ENCODE measurements at places on chromosomes 16 and 17.
A peak's percentile ranks its signal among the peaks of the same experiment; 100 is the strongest.

DNA sequence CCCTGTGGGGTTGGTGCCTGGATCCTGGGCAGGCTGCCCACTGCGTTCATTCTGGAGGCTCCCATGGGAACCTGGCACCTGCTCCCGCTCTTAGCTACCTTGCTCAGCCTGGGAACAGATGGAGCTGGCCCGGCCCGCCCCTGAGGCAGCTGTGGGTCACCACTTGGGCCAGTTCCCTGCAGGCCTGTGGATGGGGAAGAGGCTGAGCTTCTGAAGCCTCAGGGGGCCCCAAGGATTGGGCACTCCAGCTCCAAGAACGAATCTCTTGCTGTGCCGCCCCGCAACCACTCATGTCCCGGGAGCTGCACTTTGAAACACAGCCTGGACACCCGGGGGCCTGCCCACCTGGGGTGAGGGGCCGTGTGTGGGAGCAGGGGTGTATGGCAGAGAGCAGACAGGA, 37.7 kb downstream of the BAHCC1 start:
- DNase-seq = no peak

DNA sequence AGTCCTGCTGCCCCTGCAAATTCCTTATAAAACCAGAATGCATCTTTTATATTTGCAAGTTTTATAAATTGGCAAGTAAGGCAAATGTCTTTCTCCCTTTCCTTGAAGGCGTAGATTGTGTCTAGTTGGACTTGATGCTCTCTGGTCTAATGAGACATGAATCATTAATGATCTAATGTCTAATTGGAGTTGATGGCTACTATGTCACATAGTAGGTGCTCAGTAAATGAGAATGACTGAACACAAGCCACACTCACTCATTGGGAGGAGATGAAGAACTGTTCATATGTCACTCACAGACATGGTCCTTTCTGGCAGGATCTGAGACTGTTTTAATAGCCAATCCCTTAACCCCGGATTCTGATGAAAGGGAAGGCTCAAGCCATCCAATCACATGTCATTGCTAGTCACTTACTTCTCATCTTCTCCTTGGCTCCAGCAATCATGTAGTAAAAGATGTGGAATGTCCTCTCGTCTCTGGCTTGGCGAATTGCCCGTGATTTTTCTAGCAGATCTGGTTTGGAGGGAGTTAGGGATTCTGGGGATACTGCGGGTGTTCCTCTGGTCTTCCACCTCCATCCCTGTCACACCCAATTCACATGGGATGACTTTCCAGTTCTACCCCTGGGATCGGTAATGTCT, 81.0 kb downstream of the MYH11 start:
- no peak for DNase-seq

DNA sequence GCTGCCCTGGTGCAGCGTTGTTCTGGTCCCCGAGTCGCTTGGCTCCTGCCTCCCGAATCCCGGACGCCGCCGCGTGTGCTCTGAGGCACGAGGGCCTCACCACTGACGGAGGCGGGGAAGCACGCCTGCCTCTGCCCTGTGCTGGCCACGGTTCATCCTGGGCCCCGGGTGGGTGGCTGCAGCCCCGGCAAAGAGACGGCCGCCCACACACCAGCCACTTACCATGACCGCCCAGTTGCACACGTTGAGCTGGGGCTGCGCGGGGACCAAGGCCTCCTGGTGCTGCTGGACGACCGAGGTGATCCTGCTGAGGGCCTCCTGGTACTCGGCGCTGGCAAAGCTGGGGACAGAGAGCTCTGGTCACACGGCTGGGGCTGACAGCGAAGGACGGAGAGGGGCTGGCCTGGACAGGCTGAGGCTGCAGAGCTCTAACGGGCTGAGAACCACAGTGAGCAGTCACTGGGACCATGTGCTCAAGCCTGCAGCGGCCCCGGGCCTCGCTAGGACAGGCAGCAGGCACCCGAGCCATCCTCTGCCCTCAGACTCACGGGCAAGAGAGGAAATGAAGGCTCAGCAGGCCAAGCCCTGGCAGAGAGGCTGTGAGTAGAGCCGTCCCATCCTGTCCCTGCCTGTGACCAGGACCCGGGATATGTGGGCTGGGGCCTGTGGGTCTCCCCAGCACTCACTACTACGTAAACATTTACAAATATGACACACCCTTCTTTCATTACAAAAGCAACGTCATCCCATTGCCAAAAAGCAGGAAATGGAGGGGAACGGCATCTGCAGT, 6.3 kb upstream of the APRT start:
- DNase-seq = no peak

DNA sequence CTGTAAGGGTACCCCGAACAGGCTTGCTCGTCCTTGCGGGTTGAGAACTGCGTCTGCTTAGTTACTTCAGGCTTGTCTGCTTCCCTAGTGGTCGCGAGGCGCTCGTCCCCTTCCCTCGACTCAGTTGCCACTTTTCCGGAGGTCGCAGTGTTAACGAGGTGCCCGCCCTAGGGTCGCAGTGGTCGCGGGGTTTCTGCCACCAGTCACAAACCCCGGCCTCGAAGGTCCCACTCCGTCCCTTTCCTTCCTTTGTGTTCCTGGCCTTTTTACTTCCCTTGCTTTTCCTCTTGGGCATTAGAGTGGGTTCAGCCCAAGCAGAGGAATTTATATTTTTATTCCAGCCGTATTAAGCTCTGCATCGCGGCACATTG, 299 bp downstream of the NUP85 start:
- no peak for DNase-seq

DNA sequence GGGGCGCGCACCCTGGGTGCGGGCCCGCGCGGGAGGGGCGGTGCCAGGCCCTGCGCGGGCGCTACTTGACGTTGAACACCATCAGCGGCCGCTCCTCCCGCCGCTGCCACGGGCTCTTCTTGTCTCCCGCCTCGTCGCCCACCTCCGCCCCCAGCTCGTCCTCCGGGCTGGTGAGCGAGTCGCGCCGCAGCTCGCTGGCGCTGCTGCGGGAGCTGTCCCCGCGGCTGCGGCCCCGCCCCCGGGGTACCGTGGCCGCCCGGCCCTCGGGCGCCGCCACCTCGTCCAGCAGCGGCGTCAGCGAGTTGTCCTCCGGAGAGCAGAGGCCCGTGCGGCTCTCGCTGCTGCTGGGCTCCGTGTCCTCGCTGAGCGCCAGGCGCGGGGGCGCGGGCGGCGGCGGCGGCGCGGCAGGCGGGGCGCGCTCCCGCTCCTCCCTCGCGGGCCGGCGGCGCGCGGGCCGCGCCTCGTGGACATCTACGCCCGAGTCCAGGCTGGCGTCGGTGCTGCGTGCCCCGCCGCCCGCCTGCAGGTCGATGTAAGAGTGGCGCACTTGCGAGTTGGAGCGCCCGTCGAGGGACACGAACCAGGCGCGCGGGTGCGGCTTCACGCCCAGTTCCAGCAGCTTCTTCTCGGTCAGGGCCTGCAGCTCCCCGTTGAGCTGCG, 8.7 kb downstream of the GRN start:
- no peak for DNase-seq

- DNase-seq = no peak
These were observed 26.2 kb upstream of the PIK3R6 start for GRCh38 chr17:8893621-8894201.

DNA sequence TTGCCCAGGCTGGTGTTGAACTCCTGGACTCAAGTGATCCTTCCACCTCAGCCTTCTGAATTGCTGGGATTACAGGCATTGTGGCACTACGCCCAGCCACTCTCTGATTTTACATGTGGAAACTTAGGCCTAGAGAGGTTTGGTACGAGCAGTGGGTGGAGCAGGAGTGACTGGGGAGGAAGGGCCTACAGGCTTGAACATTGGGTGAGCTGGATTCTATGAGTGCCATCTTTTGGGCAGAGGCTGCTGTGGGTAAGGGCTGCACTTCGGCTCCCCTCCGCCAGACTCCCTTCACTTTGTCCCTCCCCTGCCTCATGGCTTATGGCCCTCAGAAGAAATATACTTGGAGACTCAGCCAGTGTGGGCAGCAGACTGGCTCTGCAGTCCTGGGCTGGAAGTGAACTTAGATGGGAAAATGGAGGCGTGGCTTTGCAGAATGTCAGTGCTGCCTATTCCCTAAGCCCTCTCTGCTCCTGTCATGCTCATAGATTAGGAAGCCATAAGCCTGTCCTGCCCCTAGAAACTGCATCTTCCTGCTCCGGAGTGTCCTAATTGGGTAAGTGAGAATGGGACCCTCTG, 9.5 kb upstream of the MRC2 start:
- DNase-seq = no peak

GRCh38 chr16:16791051-16791450, 412.1 kb downstream of the NPIPA7 start:
- no peak for DNase-seq

DNA sequence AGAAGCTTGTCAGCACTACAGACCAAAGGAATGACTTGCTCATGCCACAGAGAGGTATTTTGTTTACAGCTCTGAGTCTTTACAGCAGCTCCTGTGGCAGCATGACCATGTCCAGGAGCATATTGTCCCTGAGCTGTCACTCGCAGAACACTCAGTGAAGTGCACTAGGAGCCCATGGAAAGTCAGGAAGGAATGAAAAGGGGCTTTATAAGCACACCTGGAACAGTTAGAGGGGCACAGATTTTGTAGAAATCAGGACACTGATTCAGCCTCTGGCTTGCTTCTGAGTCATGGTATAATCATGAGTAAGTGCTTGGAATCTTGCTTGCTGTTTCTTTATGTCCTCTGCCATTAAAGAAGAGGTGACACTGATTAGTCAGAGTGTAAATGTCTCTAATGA, 41.0 kb downstream of the TADA2A start:
- no peak for DNase-seq

DNA sequence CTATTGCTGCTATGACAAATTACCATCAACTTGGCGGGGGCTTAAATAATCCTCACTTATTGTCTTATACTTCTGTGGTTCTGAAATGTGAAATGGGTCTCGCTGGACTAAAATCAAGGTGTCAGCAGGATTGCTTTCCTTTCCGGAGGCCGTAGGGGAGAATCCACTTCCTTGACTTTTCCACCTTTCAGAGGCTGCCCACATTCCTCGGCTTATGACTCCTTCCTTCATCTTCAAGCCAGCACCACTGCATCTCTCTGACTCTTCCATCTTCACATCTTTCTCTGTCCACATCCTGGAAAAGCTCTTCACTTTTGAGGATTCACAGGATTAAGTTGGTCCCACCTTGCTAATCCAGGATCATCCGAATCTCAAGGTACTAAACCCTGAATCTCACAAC, 217.8 kb downstream of the GRIN2A start:
- no peak for DNase-seq

GRCh38 chr16:83802135-83802534, 5.6 kb upstream of the HSBP1 start:
- DNase-seq = no peak

- DNase-seq = peak; percentile 87
These were observed 12.7 kb upstream of the ALDOA start for GRCh38 chr16:30052671-30053372.

DNA sequence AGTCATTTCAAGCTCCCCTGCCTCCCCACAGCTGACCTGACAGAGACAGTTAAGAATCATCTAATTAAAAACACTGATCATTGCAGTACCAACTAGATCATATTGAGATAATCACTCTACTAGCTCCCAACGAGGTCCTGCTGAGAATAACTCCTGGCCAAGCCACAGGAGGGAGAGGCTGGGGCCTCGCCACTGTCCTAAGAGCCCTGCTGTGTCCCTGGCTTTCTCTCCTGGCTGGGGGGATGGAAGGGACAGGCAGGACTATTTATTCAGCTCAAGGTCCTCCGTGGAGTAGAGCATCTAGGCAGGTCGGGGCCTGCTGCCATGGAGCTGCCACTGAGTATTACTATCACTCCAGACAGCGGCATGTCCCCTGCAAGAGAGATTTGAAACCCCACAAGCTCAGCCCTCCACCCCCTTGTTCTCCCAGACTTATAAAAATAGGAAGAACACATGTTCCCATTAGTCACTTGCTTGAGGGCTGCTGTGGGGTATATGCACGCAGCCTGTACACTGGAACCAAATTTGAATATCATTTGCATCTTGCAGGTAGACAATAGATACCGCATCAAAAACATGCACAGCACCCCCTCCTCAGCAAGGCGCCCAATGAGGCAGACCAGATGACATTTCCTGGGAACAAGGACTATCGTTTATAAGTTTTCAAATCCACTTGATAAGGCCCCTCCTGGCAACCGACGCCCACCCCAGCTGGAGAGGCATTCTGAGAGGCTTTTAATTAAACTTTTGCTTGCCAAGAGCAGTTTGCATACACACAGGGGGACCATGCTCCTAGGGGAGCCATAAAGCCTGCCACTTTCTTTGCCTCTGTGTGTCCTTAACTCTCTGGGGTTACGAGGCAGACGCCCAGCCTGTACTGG, 385.2 kb upstream of the ZFHX3 start:
- DNase-seq = no peak

DNA sequence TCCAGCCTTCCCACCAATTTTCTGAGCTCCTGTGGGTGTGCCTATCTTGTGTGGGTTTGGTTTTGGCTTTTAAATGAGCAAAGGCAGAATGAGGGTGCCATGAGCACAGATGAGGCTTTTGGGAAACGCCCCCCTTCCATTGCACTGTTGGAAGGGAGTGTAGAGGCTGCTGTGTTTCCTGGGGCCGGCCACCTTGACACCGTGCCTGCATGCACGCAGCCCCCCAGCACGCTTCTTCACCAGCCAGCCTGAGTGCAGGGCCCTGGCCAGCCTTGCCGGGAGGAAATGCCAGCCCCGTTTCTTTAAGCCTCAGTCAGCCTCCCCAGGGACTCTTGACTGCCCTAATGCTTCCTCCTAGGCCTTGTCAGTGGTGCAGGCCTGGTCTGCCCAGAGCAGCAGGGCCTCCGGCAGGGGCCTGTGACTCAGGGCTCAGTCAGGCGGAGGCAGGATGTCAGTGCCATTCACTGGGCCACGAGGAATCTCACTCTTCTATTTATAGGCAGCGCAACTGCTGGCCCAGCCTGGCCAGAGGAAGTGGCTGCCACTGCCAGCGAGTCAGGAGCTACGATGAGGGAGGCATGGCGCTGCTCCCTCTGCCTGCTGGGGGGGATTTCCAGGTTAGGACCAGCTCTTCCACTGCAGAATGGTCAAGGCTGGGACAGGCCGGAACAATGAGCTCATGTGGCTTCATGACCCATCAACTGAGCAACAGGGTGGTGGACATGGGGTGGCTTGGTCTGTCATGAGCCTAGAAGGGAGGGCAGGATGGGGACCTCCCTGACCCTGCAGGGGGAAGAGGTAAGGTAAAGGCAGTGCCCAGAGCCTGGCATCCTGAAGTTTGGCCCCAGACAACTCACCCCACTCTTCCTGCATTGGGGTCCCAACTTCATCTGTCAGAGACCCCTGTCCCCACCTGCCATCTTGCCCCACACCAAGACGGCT, 205.2 kb downstream of the RAB11FIP4 start:
- no peak for DNase-seq

GRCh38 chr17:36858119-36859002, 78.9 kb upstream of the LHX1 start:
- DNase-seq = no peak
